Cortex of kidney (tissue), 1 donor: ENCODE measurements at places on chromosomes 1 and 21.

GRCh38 chr1:14977338-14977931, 176.1 kb upstream of the TMEM51 start:
- DNase-seq: no peak

DNA sequence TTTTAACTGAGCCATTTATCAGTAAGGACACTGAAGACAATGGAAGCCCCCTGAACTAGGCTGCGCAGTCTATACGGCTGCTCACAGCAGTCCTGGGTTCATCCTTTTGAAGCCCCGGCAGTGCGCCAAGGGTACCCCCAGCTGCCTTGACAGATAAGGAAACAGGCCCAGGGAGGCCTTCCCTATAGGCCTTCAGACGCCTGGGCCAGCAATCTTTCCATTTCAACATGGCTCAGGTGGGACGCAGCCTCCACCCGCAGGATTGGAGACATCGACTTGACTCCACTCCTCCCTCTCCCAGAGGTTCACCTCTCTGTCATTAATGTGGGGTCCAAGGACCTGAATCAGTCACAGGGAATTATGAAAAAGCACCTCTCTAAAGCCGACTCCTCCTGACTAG, 2.8 kb upstream of the LYPD8 start:
- no peak for DNase-seq

DNA sequence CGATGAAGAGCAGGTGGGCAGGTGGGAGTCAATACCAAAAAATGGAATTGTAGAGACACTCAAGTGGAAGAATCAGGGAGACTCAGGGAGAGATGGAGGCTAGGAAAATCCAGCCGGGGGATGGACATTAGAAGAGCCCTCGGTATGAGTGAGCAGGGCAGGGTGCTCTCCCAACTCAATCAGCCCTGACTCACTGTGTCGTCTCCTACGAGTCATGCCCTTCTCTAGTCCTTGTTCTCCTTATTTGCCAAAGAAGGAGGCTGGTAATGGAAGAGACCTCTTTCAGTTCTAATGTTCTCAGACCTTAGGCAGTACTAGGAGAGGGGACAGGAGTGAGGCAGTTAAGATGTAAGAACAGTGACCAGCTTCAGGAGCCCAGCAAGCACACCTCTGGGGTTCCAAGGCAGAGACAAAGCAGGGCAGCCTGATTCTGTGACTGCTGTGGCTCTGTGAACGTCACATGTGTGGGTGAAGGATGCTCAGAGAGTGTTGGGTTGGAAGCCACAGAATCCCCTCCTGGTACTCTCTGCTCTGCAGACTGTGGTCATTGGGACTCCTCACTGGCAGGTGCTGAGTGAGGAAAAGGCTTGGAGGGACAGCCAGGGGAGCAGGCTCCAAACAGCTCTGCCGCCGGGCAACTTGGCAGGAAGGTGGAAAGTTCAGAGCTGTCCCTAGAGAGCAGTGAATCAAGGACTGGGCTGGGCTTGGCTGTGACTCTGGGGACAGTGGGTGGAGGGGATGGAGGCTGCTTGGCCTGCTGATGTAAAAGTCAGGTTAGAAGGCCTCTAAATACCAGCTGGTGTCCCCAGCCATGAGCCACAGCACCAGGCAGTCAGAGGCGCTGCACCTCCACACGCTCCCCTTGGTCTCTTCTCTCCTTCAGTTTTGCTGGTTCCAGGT, 11.1 kb upstream of the GJA5 start:
- DNase-seq: no peak

- no peak for DNase-seq
These were observed 191.2 kb upstream of the PROX1 start for GRCh38 chr1:213796525-213796924.

- no peak for DNase-seq
These were observed 224.7 kb upstream of the C1orf87 start for GRCh38 chr1:60298290-60298689.
